Activated T-helper 1 cell treated with anti-CD3 and anti-CD28 coated beads, Interleukin-12 subunit alpha, Interleukin-12 subunit beta, Interleukin-2, Interleukin-4 antibody, amounts not matched to agents 30 ng/mL and 10 ng/mL and 1 ng/mL, durations not matched to agents 14 hours and 24 hours and 36 hours (primary cell): ENCODE measurements at places on chromosomes 3 and 15.

DNA sequence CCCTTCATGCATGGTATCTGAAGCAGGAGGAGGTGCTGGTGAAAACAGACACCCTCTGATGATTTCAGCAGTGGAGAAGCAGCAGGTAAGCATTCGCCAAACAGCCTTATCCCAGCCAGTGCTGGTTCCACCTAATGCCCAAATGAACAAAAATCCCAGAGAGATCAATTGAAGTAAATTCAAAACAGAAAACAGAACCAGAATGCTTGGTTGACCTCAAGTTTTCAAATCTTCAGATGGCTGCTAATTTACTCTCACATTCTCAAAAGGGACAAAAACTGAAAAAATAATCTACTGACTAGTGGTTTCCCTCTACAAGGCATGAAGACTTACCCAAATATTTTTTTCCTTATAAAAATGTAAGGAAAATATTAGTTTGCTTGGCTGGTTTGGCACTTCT is 87.0 kb upstream of the MYO5C start:
- peaks cover 23% of the 10 kb centered on the region for H3K36me3 ChIP-seq
- no peaks in the 10 kb centered on the region for H3K27me3 ChIP-seq
- H3K4me3 ChIP-seq = peak overlapping the region; percentile 31
- peak overlapping the region; percentile 79 for H3K27ac ChIP-seq
- no peak for DNase-seq

DNA sequence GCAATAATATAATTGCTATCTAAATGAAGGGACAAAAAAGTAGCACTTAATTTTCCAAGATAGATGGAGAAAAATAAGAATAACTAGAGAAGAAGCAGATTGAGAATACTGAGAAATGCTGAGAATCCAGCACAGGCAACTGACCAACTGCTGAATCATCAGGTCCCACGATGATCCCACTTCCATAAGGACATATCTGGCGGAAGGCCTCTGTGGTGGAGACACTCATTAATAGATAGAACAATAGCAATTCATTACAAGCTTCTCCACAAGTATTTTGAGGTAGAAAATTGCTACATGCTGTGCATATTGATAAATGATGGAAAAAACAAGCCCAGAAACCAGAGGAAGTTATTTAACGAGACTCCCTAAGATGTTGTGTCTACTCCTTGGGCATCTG is 105.9 kb downstream of the DUT start:
- H3K27me3 ChIP-seq = peaks cover 4% of the 10 kb centered on the region
- H3K27ac ChIP-seq = no peak overlapping the region
- no peaks in the 10 kb centered on the region for H3K36me3 ChIP-seq
- H3K4me1 ChIP-seq = no peaks in the 10 kb centered on the region
- no peak overlapping the region for H3K4me3 ChIP-seq
- no peak for DNase-seq

DNA sequence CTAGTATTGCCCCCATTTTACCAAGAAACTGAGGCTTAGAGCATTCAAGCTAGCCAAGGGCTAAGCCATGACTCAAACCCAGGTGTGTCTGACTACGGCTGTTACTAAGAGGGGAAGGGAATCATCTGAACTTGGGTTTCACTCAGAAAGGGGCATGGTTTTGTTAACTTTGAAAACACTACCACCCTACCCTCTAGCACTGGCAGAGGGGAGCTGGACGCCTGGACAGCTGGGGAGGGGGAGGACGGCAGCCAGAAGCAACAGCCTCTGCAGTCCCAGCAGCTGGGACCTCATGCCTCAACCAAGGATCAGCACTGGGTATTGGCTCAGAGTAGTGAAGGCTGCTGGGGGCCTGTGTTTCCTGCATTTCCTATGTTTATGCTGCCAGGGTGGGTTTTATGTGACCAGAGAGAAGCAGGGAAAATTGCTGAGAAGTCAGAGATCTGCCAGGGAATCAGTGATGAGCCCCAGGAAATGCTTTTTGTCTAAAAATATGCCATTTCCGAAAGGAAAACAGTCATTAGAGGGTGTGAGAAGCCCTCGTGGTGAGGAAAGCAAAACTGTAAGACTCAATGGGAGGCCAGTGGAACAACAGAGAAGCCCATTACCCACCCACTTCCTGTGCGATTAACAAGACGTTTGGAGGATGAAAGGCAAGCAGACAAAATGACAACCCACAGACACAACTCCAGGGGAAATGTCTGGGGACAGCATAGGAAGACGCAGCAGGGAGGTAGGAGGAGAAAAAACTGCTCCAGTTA is 41.2 kb downstream of the LIPC start:
- peak; percentile 53 for DNase-seq
- H3K27ac ChIP-seq = peak overlapping the region; percentile 95
- no peaks in the 10 kb centered on the region for H3K27me3 ChIP-seq
- peak overlapping the region; percentile 47 for H3K4me3 ChIP-seq
- H3K36me3 ChIP-seq = peaks cover 11% of the 10 kb centered on the region

DNA sequence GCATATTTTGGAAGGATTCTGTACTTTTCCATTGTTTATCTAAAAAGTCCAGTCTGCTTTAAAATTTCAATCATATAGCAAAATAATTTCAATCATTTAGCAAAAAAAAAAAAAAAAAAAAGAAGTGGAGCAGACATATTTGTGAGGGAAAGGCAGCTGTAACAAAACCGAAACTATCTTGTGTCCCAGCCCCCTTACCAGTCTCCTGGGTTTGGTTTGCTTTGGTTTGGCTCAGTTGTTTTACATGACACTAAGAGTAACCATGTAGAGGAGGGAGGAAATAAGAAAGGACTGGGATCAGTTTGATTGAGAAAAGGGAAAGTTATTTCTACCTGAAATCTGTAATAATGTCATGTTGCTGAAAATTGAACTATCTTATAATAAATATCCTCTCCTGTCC is 158.8 kb upstream of the GADL1 start:
- no peak for DNase-seq
- no peak overlapping the region for H3K27ac ChIP-seq
- H3K36me3 ChIP-seq = peaks cover 2% of the 10 kb centered on the region
- H3K4me1 ChIP-seq = peaks cover 10% of the 10 kb centered on the region
- no peak overlapping the region for H3K4me3 ChIP-seq

- no peak overlapping the region for H3K4me3 ChIP-seq
- no peaks in the 10 kb centered on the region for H3K27me3 ChIP-seq
- H3K4me1 ChIP-seq = no peaks in the 10 kb centered on the region
Observed at GRCh38 chr3:117488983-117489382, 779.4 kb downstream of the TUSC7 start.

DNA sequence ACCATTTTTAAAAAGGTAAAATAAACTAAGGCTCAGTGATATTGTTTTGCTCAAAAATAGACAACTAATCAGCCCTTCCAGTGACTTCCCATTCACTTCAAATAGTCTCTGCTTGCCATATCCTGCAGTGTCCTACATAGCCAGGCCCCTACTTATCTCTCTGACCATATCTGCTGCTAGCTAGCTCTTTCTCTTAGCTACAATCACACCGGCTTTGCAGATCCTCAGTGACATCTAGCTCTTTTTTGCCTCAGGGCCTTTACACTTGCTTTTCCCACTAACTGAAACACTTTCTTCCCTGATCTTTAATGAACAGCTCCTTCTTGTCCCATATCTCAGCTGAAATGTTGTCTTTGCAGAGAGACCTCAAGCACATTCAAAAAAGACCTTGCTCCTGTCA is 161.3 kb downstream of the IL5RA start:
- no peak for DNase-seq
- no peaks in the 10 kb centered on the region for H3K36me3 ChIP-seq
- no peak overlapping the region for H3K4me3 ChIP-seq
- H3K27me3 ChIP-seq = peaks cover 5% of the 10 kb centered on the region
- no peaks in the 10 kb centered on the region for H3K4me1 ChIP-seq

GRCh38 chr3:5675319-5675718 is 487.8 kb downstream of the EDEM1 start:
- H3K27ac ChIP-seq = no peak overlapping the region
- no peaks in the 10 kb centered on the region for H3K36me3 ChIP-seq
- no peaks in the 10 kb centered on the region for H3K27me3 ChIP-seq
- no peak overlapping the region for H3K4me3 ChIP-seq

DNA sequence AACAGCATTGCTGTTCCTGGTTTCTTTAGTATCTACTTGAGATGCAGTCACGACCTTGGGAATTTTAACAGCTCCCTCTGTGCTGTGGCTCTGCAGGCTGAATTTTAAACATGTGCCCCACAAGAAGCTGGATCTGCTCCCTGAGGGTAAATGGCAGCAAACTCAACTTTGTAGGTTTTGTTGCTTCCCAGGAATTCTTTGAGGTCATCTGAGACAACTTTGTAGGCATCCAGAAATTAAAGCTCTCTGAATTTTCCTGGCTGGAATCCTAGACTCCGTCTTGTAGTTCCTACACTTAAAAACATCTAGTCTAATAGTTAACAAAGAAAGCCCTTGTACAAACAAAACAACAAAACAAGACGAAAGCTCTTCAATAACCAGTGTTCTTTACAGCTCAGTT is 366.3 kb downstream of the FEZF2 start:
- no peaks in the 10 kb centered on the region for H3K27me3 ChIP-seq
- DNase-seq = no peak
- H3K27ac ChIP-seq = no peak overlapping the region
- no peaks in the 10 kb centered on the region for H3K36me3 ChIP-seq
- H3K4me1 ChIP-seq = no peaks in the 10 kb centered on the region
- H3K4me3 ChIP-seq = no peak overlapping the region

GRCh38 chr15:58257776-58258325 is 119.7 kb downstream of the AQP9 start:
- no peak overlapping the region for H3K4me3 ChIP-seq
- H3K4me1 ChIP-seq = no peaks in the 10 kb centered on the region
- H3K27me3 ChIP-seq = peaks cover 23% of the 10 kb centered on the region
- no peaks in the 10 kb centered on the region for H3K36me3 ChIP-seq
- DNase-seq = no peak

DNA sequence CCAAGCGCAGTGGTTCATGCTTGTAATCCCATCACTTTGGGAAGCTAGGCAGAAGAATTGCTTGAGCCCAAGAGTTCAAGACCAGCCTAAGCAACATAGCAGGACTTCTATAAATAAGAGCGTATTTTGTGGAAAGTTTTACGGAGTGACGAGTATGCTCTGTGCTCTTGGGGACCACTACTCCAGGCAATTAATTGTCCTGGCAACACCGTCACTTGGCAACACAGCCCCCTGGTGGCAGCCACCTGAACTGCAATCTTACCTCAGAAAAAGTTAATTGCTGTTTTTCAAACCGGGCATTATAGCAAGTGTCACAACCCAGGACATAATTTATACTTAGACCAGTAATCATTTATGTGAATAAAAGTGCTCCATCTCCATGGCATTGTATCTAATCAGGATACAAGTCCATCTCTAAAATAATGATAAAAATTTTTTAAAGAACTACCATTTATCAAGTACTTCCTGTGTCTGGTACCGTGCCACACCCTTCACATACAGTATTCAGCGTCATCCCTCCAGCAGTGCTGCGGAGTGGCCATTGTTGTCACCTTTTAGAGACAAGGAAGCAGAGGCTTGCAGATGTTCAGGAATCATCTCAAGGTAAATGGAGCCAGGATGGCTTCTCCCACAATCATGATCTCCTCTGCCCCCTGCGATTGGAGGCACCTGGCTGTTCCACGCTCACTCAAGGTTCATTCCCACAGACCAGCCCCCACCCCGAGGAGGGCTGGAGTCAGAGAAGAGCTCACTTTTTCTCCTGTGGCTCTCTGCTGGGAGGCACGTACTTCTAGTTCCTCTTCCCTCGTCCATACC is 34.5 kb downstream of the PLA2G4D start:
- no peaks in the 10 kb centered on the region for H3K36me3 ChIP-seq
- peak; percentile 52 for DNase-seq
- peaks cover 10% of the 10 kb centered on the region for H3K4me1 ChIP-seq

GRCh38 chr3:149867563-149867962 is 54.5 kb downstream of the RNF13 start:
- H3K27ac ChIP-seq = no peak overlapping the region
- no peaks in the 10 kb centered on the region for H3K4me1 ChIP-seq
- DNase-seq = no peak

DNA sequence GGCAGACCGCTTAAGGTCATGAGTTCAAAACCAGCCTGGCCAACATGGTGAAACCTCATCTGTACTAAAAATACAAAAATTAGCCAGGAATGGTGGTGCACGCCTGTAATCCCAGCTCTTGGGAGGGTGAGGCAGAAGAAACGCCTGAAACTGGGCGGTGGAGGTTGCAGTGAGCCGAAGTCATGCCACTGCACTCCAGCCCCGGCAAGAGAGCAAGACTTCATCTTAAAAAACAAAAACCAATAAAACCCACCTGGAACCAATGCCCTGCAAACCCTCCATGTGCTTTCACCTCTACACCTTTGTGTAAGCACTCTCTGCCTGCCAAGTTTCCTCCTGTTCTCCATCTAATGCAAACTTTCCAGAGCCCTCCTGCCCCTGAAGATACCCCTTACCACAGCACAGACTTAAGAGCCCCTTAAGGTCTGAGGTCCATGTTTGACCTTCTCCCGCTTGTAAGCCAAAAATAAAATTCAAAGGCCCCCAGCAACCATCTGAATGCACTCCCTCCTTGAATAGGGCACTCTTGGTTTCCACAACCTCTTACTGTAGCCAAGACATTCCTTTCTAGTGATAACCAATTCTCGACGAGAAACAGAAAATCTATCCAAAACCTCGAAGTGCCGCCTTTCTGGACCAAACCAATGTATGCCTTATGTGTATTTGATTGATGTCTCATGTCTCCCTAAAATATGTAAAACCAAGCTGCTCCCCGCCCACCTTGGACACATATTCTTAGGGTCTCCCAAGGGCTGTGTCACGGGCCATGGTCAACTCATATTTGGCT is 3.0 kb downstream of the RPL32 start:
- H3K4me1 ChIP-seq = peaks cover 48% of the 10 kb centered on the region
- H3K36me3 ChIP-seq = peaks cover 74% of the 10 kb centered on the region
- peak overlapping the region; percentile 48 for H3K27ac ChIP-seq
- DNase-seq = no peak
- H3K4me3 ChIP-seq = peak overlapping the region; percentile 97
- peaks cover 2% of the 10 kb centered on the region for H3K27me3 ChIP-seq

- no peak for DNase-seq
- peak overlapping the region; percentile 82 for H3K27ac ChIP-seq
- H3K4me1 ChIP-seq = peaks cover 77% of the 10 kb centered on the region
- H3K27me3 ChIP-seq = no peaks in the 10 kb centered on the region
- peaks cover 67% of the 10 kb centered on the region for H3K36me3 ChIP-seq
- H3K4me3 ChIP-seq = no peak overlapping the region
Observed at GRCh38 chr3:16369276-16369675, 104.3 kb downstream of the OXNAD1 start.

DNA sequence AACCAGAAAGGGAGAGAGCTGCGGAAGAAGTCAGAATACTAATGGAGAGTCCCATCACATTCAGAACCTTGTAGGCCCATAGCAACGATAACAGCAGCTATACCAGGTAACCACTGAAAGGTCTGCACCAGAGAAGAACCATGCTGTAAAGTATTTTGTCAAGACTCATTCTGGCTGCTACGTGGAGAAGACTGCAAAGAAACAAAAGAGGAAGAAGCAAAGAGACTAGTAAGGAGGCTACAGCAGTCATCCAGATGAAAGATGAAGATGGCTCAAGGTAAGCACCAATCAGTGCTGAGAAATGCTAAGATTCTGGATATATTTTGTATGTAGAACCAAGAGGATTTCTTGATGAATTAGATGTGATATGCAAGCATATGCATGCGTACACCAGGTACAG is 39.6 kb downstream of the ACAP2 start:
- H3K27me3 ChIP-seq = no peaks in the 10 kb centered on the region
- no peak for DNase-seq
- H3K4me1 ChIP-seq = peaks cover 16% of the 10 kb centered on the region

GRCh38 chr3:113169891-113170452 is 41.4 kb upstream of the BOC start:
- H3K27me3 ChIP-seq = peaks cover 2% of the 10 kb centered on the region
- no peak for DNase-seq
- no peak overlapping the region for H3K27ac ChIP-seq
- H3K36me3 ChIP-seq = no peaks in the 10 kb centered on the region
- no peaks in the 10 kb centered on the region for H3K4me1 ChIP-seq
- H3K4me3 ChIP-seq = no peak overlapping the region

GRCh38 chr3:55516392-55517030 is 29.4 kb upstream of the WNT5A start:
- H3K27ac ChIP-seq = no peak overlapping the region
- no peaks in the 10 kb centered on the region for H3K36me3 ChIP-seq
- H3K4me3 ChIP-seq = no peak overlapping the region
- H3K4me1 ChIP-seq = no peaks in the 10 kb centered on the region
